Right ventricle myocardium inferior (tissue), 1 donor: ENCODE measurements at places on chromosomes 12 and 14. TPM values are rescaled to one million over a fixed set of nuclear protein-coding genes. Genes with fewer than 3 reads are reported as not detected.

GRCh38 chr14:58824796-58825195, 187.0 kb downstream of the DACT1 start:
- DNase-seq: no peak

Gene OR11H7
- not detected for total RNA-seq

DNA sequence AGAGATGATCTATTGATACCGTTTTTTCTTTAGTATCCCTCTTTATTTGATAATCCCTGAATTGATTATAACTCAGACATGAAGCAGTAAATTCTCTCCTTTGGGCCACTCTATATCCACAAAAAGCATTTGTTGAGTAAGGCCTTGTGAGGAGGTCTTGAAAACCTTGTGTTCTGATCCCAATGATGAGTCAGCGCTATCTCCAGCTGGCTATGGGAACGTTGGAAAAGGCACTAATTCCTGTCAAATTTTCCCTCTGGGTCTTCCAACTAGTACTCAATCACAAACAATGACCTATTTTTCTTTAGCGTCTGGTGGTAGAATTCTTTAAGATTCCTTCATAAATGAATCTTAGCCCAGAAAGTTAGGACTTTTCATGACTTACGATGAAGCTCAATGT, 168.4 kb upstream of the LRIG3 start:
- DNase-seq: no peak

Gene SLC17A8
- total RNA-seq: not detected

DNA sequence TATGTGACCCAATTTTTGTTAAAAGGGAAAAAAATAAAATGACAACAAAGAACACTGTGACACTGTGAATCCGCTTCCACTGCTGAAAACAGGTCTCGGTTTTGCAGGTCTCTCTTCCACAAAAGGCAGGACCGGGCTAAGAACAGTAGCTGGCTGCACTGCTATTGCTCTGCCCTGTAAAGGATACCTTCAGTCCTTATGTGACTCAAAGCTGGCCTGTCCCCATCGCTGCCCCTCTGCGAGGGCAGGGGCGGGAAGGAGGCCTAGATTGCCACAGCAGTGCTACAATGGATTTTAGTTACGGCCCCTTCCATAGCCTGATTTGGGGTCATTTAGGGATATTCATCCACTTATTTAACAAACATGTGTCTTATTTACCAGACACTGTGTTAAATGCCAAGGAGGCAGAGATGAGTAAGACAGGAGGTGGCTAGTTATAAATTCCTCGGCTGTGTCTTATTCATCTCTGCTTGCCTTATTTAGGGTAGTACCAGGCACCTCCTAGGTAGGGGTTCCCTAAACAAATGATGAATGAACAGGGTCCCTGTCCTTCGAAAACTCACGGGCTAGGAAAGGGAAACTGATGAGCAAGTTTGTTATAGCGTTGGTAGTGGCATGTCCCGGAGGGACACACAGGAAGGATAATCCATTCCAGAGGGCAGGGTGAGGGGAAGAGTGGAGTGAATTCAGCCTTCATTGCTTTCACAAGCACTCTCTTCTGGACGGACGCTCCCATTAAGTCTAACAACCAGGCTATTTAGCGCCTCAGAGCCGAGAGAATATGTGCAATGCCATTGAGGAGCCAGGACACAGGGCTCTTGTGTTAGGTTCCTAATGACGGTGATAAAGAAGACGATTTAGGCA, 73.3 kb downstream of the EID3 start:
- no peak for DNase-seq

Gene CCDC196
- total RNA-seq: not detected

DNA sequence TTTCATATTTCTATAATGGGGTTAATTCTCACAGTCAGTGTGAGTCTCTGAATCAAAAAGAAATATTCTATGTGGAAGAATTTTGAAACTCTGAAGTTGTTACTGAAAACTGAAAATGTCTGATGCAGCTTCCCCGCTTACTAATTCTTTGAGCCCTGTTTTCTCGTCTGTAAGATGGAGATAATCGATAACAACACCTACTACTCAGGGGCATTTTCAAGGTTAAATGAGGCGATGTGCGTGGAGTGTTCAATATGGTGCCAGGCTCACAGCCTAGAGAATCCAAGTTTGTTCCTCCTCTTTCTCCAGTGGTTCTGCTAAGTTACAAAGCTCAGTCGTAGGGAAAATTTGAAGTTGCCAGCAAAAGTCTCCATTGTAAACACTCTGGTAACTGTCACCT, 391.4 kb downstream of the FUT8 start:
- DNase-seq: no peak

Gene PTHLH
- total RNA-seq: not detected

Gene FGF6
- not detected for total RNA-seq

DNA sequence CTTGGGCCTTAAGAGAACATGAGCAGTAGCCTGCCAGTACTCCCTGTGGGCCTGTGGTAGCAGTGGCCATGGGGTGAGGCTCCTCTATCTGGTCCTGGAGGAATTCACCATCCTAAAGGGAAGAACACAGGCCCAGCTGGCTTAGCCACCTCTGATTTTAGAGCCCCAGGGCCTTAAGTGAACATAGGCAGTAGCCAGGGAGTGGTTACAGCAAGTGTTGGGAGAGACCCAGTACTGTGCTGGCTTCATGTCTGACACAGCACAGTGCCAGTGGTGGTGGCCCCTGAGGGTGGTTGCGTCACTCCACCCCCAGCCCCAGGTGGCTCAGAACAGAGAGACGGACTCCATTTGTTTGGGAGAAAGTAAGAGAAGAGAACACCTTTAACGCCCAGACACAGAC, 105.1 kb downstream of the TXNDC16 start:
- no peak for DNase-seq

DNA sequence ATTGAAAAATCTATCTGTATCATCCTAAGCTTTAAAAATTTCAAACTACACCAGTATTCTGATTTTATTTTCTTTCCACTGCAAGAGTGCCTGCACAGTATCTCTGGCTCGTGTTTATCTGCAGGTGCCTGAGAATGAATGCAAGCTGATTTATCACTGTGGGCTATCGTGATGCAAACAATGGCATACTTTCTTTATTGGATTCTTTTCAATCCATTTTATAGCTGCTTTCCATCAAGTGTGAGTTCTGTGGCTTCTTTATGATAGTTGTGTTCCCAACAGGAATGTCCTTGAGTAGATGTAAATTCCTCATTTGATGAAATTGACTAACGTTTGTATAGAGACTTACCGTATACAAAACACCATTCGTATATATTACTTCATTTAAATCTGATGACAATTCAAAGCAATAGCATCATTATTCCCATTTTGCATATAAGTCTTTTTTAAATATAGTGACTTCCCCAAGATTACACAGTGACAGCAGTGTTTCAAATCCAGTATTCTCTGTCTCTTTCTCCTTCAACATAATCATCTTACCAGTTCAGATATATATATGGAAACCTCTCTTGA, 160.3 kb upstream of the ABCD2 start:
- no peak for DNase-seq

DNA sequence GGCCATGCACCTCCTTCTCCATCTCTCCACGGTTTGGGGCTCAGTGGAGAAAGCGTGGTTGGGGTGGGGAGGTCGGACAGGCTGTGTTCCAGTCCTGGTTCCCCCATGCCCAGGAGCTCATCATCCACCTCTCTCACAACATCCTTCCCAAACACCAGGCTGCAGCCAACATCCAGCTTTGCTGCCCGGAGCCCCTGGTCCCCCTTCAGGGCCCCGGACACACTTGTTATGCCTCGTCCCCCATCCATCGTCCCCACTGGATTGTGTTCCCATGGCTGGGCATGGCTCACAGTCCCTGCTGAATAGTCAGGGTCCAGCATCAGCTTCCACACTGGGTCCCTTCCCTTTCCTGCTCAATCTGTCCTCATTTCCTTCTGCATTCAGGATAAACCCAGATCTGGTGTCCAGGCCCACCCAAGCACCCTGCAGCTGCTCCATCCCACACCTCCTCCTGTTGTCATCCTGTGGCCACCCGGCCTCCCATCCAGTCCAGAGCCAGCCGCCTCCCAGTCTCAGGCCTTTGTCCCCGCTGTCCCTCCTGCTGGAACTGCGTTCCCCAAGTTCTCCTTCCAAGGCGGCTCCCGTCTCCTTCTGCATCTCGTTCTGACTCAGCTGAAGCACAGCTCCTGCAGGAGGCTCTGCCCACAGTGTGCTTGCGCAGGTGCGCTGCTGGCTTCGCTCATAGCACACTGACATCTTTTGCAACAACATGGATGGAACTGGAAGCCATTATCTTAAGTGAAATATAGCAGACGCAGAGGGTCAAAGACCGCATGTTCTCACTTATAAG, 211.4 kb upstream of the RTL1 start:
- DNase-seq: peak; percentile 49

DNA sequence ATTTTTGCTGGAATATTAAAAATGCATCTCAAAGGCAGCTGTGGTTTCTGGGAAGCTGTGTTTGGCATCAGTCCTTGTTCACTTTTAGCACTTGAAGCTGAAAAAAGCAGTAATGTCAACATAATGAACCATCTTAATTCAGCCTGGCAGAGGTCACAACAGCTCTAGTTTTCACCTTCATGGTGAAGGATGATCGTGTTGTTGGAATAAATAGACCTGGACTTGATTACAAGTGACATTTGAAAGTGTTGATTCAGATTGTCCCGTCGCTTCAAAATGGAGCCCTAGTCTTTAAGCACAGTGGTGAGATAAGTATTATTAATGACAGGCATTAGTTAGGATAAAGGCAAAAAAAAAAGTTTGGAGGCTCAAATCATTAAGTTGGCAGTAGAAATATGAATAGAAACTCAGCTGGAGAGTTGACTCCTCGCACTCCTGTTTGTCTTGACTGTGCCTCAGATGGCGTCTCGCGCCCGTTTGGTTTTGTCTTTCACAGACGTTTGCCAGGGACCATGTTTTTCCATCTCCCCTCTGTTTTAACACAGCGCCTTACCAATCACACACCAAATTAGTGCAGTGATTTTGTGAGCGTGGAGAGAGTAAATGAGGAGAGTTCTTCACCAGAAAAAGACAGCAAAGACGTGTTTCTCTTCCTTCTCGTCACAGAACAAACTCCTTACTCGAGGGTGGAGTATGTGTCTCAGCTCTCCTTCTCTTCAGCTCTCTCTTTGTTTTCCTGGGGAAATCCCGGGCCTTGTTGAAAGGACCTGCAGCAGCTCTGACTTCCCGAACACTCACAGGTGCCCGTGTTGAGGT, 53.4 kb upstream of the MMP17 start:
- DNase-seq: no peak

DNA sequence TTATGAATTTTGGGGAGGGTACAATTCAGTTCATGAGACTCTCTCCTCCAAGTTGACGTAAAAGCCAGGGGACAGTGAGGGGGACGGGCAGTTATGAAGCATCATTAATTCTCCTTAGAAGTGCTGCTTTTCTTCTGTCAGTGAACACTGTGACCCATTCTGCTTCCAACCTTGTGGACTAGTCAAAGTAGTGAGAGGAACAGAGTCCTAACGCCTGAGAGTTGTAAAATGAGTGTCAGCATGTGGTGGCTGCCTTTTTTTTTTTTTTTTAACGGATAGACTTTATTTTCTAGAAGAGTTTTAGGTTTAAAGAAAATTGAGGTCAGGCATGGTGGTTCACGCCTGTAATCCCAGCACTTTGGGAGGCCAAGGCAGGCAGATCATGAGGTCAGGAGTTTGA, 15.5 kb downstream of the RESF1 start:
- DNase-seq: no peak

Gene MARK3
- total RNA-seq: 123 TPM

- DNase-seq: no peak
Observed at GRCh38 chr12:6140651-6141447, 16.4 kb upstream of the VWF start.

Gene PTPRR
- total RNA-seq: 1.2 TPM

Gene SLC10A1
- not detected for total RNA-seq

GRCh38 chr14:55005071-55005470, 21.8 kb downstream of the WDHD1 start:
- no peak for DNase-seq

DNA sequence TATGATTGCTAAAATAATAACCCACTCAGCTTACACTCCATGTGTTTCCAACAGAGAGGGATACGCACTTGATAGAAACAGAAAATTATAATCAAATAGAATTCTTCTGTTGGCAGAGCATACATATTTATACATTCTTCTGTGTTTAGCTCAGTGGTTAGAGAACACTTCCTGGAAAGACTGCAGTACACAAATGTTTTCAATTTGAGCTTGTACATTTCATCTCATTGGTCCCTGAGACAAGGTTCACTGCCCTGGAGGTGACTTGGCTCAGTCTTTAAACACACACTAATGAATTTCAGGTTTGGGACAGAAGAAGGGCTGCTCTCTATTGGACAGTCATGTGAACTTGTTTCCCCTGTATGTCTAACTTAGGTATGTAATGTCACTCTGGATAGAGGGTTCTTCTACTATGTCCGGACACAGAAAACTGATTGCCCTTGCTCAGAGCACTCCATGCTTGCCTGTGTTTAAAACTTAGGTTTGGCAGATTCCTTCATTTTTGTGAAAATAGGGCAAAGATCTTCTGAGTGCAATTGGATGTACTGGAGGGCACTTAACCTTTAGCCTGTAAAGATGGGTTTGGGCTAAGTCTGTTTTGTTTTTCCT, 22.9 kb downstream of the PROX2 start:
- no peak for DNase-seq

Gene NFE2
- total RNA-seq: 1.1 TPM

DNA sequence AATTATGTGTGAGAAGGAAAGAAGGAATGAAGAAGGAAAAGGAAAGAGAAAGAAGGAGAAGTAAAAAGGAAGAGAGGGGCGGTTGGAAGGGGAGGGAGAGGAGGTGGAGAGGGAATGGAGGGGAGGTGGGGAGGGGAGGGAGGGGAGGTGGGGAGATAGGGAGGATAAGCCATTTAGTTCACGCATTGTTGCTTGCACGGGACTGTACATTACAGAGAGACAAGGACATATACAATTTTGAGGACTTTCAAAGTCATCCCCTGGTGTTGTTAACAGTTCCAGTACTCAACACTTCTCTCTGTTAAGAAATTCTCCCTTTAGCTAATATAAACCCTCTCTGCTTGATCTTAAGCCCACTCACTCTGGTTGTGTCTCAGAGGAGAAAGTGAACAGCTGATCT, 312.5 kb downstream of the GRIN2B start:
- no peak for DNase-seq

GRCh38 chr14:76933515-76933914, 95.0 kb downstream of the IRF2BPL start:
- no peak for DNase-seq

DNA sequence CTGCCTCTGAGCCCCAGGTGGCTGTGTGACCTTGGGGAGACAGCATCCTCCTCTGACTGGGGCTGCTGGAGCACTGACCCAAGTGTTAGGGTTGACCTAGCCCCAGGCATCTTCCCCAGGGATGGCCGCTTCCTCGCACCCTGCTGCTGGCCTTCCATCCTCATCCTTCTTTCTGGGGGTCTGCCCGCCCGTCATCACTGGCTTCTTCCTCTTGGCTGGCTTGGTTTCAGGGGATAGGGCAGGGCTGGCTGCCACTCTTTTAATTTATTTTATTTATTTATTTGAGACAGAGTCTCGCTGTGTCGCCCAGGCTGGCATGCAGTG, 3.5 kb downstream of the TEDC1 start:
- peak; percentile 35 for DNase-seq

GRCh38 chr12:71694099-71694820, 8.4 kb downstream of the TMEM19 start:
- DNase-seq: no peak
